ENCODE measurements at places on chromosomes 2 and 18.

DNA sequence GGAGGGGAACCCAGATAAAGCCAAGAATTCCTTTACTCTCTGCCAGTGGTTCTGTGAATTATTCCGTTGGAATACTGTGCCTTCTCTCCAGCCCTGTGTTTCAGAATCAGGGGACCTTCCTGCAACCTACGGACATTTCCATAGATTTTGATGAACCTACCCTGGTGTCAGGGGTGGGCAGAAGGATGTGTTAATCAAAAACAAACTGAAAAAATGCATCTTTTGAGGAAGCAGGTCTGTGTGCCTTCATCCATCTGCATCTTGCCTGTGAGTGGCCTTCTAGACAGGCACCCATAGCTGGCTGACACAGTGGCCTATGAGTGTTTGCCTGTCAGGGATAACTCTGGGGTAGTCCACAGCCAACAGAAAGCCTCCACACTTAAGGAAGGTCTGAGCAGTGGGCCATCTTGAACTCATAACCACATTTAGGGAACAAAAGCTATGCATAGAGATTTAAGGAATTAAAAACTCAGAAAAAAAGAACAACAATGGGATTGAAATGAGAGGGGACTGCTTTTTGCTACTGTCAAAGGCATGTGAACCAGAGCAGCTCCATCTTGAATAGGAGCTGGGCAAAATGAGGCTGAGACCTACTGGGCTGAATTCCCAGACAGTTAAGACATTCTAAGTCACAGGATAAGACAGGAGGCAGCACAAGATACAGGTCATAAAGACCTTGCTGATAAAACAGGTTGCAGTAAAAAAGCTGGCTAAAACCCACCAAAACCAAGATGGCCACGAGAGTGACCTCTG lies 45.9 kb upstream of the ITGA6 start:
- DNase-seq, result no peak

DNA sequence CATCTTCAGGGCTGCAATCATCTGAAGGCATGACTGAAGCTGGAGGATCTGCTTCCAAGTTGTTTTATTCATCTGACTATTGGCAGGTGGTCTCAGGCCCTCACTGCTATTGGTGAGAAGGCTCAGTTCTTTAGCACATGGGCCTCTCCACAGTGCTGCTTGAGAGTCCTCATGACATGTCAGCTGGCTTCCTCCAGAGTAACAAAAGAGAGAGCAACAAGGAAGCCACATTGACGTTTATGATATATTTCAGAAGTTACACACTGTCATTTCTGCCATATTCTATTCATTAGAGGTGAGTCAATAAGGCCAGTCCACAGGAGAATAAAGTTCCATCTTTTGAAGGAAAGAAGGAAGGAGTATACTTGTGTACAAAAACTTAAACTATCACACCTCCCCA lies 7.9 kb upstream of the SIGLEC15 start:
- no peak for DNase-seq

GRCh38 chr2:172917716-172918115 lies 157.9 kb upstream of the MAP3K20 start:
- DNase-seq, result no peak

DNA sequence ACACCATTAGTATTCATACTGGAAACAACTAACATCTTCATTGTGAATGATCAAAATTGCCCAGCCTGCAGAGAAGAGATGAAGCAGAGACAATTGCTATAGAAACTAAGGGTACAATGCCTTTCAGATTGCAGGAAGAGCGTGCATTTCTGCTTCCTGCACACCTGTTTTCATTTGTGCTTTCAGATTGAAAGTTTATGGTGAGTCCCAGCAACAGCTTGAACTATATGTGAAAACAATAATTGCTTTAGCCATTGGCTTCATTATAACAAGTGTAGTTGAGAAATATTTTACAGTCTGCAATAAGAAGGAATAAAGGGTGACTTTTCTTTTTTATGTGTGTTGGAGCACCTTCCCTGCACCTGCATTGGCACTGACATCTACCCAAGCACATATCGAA lies 136.3 kb downstream of the CD8B2 start:
- DNase-seq, result no peak

DNA sequence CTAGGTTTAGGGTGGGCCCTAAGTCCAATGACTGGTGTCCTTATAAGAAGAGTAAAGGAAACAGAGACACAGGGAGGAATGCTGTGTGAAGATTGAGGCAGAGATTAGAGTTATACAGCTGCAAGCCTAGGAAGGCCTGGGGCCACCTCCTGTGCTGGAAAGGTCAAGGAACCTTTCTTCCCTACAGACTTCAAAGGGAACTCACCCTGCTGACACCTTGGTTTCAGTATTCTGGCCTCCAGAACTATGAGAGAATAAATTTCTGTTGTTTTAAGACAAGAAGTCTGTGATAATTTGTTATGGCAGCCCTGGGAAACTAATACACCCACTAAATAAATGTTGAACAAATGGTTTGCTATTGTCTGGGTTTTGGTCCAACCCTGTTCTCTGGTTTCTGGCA lies 102.3 kb upstream of the NEUROD1 start:
- no peak for DNase-seq

DNA sequence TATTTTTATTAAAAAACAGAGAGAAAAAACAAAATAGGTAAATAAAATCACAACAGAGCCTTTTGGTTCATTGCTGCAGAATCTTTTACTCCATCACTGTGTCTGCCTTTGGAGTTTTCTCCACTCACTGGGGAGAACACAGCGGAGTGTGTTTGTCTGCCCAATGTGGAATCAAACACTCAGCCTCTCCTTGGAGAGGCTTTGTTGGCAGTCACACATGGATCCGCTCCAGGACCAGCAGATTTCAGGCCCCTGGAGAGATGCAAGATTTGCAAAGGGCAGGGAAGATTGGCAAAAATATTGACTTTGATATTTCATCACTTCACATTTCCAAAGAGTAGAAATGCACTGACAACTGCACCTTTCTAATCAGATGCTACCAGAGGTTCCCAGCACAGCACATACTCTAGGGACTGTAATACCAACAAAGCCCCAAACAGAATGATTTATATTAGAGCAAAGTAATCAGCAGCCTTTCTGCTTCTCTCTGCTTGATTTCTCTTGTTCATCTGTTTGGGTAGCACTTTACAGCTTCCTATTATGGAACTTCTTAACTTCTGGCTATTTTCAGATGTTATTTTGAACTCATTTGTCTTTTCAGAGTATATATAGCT lies 1898.8 kb upstream of the PIK3C3 start:
- DNase-seq, result no peak

DNA sequence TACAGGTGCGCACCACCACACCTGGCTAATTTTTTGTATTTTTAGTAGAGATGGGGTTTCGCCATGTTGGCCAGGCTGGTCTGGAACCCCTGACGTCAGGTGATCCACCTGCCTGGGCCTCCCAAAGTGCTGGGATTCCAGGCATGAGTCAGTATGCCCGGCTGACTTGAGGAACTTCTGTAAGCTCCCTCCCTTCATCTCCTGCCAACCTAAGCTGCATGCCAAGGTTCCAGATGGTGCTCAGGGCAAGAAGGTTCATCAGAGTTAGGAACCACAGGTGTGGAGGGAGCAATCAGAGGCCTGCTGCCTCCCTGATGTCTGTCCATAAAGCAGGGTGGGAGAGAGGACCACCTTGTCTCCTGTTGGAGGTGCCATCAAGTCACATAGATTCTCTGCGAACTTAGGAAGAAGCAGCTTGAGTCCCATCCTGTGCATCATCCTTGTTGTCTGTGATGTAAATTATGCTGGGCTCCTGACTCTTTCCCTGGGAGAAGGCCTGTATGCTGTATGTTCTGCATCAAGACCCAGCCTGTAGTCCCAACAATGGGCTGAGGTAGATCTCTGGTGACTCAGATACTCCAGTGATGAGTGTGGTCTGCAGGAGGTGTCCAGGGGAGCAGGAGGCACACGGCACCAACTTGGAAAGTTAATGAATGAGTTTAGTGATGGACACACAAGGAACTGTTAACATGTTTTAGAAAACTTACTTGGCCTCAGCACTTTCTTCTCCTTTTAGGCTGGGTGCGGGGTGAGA lies 53.1 kb downstream of the TMEM17 start:
- DNase-seq, result no peak

DNA sequence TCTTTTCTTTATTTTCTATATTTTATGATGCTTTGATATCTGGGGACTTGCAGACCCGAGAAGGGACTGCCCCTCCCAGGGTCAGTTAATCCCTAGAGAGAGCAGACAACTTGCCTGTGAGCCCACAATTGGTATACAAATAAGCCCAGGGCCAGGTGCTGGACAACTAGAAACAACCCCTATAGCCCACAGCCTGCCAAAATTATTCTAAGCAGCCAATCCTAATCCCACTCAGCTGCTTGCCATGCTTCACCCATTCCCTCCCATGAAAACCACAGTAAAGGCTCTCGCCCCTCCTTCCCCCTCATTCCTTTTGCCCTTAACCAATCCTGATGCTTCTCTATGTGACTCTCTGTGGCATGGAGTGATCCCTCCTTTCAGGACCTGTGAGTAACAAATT lies 380.7 kb downstream of the RBM43 start:
- DNase-seq, result no peak

DNA sequence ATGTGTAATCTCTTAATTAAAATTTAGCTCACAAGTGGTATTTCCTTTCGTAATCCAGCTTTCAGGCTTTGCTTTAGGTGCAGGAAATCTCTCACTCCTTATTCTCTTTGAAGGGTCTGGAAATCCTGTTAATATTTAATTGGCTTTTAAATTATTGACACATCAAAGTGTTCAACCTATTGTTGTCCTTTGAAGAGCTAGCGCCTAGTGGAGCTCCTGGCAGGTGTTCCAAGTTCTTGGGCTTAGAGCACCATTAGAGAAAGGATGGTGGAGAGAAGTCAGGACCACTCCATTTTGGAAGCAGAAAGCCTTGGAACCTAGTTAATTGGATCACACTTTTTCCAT lies 92.4 kb downstream of the CABLES1 start:
- no peak for DNase-seq

- DNase-seq, result no peak
Measured at GRCh38 chr2:110919738-110920137, 187.4 kb downstream of the ACOXL start.

DNA sequence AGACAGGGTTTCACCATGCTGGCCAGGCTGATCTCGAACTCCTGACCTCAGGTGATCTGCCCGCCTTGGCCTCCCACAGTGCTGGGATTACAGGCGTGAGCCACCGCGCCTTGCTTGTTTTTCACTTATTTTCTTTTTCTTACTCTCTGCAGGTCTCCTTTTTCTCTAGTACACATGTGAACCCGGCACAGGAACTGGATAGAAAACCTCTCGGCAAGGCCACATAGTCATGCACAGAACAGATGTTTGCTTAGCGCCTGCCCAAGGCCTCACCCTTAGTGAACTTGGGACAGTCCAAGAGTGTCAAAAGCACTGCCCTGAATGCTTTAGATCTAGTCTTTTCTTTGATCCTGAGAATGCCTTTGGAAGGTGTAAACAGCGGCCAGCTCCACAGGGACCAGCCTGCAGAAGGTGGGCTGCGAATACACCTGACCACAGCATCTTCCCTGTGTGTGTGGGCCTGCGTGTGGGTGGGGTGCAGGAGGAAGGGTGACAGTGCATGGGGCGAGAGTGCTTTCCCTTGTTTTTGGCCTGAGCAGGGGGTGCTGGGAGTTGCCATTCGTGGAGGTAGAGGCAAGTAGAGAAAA lies 27.0 kb downstream of the IMPA2 start:
- DNase-seq, result no peak

DNA sequence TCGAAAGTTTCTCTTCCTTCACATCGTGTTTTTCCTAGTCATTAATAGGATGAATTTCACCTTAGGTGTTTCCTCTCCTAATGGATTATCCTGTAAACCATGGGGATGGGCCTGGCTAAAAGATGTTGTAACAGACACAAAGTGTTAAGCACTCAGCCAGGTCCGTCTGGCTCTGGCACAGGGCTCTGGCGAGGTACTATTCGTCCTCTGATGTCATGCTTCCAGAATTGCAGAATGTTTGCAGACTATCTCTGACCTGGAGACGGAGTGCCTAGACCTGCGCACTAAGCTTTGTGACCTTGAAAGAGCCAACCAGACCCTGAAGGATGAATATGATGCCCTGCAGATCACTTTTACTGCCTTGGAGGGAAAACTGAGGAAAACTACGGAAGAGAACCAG lies 13.2 kb downstream of the ATG16L1 start:
- DNase-seq, result no peak
